ENCODE measurements at places on chromosomes 11 and 22. TPM values are rescaled to one million over a fixed set of nuclear protein-coding genes. Genes with fewer than 3 reads are reported as not detected.

ZNF408 gene
- 15.3 TPM for total RNA-seq

TRMU gene
- 45.7 TPM for total RNA-seq

UCP2 gene
- total RNA-seq: 9.8 TPM

HTR3A gene
- not detected for total RNA-seq

ZBTB16 gene
- 142 TPM for total RNA-seq

HRAS gene
- total RNA-seq: 105 TPM

STK33 gene
- total RNA-seq: not detected

PLXNB2 gene
- total RNA-seq: 231 TPM

FERMT3 gene
- 4.7 TPM for total RNA-seq

SLC5A4 gene
- not detected for total RNA-seq

DNA sequence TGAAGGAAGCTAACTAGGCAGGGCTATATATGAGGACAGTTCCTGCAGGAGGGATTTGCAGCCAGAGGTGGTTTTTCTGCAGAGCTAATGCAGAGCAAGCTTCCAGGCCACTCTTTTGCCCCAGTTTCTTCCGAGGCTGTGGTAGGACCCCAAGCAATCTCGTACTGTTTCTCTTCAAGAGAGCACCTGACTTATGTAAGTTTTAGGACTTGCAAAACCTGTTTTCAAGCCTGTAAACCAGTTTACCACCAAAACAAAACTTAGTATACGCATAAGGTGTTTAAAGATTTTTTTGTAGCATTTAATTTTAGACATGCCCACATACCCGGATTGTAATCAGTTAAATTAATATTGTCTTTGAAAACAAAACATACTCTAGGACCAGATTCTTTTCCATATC, 7.7 kb upstream of the APLP2 start:
- DNase-seq: no peak

- no peak for DNase-seq
Measured at GRCh38 chr22:35600476-35600875, 16.7 kb downstream of the MB start.

GRCh38 chr11:17148536-17148935, 59.2 kb downstream of the PIK3C2A start:
- no peak for DNase-seq

DNA sequence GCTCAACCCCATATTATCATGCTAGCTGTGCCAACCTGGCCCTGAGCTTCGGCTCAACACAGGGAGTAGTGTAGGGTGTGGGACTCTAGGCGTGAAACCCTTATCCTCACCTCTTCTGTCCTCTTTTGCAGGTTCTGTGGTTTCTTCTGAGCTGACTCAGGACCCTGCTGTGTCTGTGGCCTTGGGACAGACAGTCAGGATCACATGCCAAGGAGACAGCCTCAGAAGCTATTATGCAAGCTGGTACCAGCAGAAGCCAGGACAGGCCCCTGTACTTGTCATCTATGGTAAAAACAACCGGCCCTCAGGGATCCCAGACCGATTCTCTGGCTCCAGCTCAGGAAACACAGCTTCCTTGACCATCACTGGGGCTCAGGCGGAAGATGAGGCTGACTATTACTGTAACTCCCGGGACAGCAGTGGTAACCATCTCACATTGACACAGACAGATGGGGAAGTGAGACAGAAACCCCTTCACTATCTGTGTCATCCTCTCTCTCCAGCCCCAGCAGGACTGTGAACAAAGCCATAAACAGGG, 76.4 kb downstream of the GGTLC2 start:
- DNase-seq: no peak

DNA sequence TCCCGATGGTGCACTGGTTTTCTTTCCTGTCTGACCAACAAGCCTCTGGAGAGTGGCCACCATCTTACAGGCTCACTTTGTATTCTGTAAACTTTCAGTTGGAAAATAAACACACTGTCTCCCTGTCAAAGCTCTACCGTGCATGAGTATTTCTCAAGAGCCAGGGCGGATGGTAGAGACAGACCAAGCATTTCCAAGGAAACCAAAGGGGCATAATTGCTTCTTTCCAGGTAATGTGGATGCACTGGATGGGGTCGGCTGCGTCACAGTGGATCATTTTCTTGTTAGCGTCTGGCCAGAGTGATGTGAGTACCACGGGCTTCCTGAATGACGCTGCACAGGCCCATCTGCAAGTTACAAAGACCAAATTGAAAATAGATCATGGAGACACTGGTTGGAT, 5.1 kb upstream of the SEZ6L start:
- no peak for DNase-seq

DNA sequence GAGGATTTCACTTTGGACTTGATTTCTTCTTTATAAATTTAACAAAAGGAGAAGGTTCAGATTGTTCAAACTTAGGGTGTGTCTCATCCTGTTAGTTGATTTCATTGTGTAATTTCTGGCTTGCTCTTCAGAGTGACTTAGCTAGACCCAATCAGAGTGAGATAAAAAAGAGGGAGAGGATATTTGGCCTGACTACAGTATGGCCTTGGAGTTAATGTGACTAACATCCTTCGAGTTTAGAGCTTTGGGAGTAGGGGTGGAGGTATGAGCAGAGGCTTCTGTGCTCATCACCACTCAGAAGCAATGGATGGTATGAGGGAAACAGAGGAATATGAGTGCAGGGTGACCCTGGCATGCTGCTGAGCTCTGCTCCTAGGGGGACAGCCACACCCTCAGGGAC, 114.2 kb downstream of the ME3 start:
- DNase-seq: no peak

DNA sequence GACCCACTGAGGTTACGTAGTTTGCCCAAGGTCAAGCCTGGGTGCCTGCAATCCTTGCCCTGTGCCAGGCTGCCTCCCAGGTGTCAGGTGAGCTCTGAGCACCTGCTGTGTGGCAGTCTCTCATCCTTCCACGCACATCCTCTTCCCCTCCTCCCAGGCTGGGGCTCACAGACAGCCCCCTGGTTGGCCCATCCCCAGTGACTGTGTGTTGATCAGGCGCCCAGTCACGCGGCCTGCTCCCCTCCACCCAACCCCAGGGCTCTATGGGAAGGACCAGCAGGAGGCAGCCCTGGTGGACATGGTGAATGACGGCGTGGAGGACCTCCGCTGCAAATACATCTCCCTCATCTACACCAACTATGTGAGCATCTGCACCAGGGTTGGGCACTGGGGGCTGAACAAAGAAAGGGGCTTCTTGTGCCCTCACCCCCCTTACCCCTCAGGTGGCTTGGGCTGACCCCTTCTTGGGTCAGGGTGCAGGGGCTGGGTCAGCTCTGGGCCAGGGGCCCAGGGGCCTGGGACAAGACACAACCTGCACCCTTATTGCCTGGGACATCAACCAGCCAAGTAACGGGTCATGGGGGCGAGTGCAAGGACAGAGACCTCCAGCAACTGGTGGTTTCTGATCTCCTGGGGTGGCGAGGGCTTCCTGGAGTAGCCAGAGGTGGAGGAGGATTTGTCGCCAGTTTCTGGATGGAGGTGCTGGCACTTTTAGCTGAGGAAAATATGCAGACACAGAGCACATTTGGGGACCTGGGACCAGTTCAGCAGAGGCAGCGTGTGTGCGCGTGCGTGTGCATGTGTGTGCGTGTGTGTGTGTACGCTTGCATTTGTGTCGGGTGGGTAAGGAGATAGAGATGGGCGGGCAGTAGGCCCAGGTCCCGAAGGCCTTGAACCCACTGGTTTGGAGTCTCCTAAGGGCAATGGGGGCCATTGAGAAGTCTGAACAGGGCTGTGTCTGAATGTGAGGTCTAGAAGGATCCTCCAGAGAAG, 1.6 kb downstream of the GSTP1 start:
- DNase-seq: no peak

DNA sequence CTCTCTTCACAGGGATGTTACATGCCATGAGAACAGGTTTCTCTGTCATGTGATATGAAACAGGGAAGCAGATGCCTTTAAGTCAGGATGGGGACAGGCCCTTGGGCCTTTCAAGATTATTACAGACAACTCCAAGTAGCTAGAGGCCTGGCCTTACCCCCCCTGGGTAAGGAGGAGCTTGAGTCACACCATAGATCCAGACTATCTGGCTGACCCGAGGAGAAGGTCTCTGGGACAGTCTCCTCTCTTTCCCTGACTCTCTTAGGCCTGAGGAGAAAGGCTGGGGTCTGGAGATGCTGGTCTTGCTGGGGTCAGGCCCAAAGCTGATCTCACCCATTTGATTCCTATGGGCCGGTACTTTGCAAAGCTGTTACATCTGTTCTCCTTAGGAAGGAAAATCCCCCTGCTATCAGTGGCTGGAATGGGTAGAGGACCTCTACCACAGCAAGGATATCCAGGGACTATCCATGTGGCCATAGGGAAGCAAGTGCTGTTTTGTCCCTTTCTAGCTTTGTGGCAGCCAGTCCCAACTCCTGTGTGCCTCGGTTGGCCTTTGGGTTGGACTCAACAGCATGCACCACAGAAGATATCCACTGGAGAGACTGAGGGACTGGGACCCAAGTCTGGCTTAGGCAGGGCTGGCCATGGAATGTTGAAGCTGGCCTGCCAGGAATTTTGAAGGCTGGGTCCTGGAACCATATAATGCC, 25.2 kb downstream of the RELT start:
- no peak for DNase-seq

- DNase-seq: no peak
Measured at GRCh38 chr11:120632579-120632978, 121.0 kb downstream of the GRIK4 start.

DNA sequence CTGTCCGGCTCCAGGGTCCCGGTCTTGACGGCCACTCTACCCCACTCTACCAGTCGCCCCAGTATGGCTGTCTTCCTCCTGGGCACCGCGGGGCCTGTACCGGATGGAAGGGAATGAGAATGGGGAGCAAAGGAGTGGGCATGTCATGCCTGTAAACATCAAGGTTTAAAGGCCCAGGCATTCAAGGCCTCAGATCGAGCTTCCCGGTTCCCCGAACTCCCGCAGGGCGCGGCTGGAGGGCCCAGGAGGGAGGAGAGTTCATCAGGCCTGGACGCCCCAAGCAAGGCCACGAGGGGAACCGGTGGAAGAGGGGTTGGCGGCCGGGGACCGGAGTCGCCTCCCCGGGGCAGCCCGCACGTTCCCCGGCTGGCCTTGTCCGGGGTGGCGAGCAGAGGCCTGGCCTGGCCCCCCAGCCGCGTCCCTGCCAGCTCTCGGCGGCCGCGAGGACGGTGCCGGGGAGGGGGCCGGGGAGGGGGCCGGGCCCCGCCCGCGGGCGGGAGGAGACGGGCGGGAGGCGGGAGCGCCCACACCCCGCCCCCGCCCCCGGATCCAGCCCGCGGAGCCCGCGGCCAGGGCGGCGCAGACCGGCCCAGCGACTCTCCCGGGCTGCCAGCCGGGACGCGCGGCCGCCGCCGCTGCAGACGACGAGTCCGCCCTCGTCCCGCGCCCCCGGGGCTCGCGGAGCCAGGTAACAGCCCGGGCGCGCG, at the start of gene CDC42EP1:
TSS of gene CDC42EP1 (plus strand) at position 580 of the 707 bp plus-strand sequence. CDS start 5,870 bp downstream, outside the sequence.
- peak; percentile 89 for DNase-seq

- no peak for DNase-seq
Measured at GRCh38 chr22:45496451-45496941, 6.2 kb upstream of the FBLN1 start.

GRCh38 chr22:22203048-22203971, 41.3 kb upstream of the VPREB1 start:
- DNase-seq: no peak

- peak; percentile 68 for DNase-seq
Measured at GRCh38 chr11:45924036-45924915, 1.8 kb downstream of the LARGE2 start.

DNA sequence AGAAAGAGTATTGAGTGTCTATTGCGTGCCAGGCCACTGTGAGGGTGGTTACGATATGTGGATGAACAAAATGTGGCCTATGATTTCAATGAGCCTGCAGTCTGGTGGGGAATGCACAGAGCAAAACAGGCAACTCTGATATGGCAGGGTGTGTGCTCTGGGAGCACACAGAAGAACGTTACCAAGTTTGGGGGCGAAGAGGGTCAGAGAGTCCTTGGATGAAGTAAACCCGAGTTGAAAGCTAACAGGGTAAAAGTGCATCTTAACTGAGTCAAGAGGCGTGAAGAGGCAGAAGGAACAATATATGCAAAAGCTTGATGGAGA, 258 bp downstream of the CFAP68 start:
- DNase-seq: no peak
